Activated T-cell treated with anti-CD3 and anti-CD28 coated beads for 48 hours (primary cell): ENCODE measurements at places on chromosomes 2 and 18.

- no peak for DNase-seq
Measured at GRCh38 chr2:164737612-164738081, 104.0 kb downstream of the COBLL1 start.

DNA sequence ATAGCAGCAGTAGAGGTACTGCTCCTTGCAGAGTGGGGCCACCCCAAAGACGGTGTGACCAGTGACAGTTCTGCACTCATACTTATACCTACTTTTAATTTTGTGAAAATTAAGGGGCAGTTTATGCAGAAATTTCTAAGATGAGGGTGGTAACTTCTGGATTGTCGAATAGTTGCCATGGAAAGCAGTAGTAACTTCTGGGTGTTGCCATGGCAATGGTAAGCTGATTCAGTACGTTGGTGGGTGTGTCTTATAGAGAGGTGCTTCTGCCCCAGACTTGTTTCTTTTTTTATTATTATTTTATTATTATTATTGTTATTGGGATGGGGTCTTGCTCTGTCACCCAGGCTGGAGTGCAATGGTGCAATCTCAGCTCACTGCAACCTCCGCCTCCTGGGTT is 82.8 kb upstream of the L3MBTL4 start:
- no peak for DNase-seq

DNA sequence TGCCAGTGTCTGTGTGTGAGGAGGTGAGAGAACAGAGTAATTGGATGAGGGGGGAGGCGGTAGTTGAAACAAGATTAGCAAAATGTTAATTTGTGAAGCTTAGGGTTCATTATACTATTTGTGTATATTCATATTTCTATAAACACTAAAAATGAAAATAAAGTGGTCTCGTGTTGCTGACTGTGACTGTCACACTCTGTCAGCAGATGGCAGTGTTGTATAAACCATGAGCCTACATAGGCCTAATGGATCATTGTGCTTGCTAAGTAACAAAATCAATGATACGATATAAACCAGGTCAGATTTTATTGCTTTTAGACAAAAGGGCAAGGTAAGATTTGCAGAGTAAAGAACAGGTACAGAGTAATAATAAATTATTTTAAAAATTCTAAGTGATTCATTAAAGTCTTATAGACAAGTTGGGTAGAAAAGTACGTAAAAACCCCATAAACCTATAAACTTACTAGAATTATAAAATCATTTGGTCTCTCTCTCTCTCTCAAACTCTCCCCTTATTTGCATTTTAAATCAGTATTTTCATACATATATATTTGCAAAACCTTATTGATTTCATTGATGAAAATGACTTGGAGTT is 182.7 kb downstream of the RPIA start:
- peak; percentile 9 for DNase-seq

DNA sequence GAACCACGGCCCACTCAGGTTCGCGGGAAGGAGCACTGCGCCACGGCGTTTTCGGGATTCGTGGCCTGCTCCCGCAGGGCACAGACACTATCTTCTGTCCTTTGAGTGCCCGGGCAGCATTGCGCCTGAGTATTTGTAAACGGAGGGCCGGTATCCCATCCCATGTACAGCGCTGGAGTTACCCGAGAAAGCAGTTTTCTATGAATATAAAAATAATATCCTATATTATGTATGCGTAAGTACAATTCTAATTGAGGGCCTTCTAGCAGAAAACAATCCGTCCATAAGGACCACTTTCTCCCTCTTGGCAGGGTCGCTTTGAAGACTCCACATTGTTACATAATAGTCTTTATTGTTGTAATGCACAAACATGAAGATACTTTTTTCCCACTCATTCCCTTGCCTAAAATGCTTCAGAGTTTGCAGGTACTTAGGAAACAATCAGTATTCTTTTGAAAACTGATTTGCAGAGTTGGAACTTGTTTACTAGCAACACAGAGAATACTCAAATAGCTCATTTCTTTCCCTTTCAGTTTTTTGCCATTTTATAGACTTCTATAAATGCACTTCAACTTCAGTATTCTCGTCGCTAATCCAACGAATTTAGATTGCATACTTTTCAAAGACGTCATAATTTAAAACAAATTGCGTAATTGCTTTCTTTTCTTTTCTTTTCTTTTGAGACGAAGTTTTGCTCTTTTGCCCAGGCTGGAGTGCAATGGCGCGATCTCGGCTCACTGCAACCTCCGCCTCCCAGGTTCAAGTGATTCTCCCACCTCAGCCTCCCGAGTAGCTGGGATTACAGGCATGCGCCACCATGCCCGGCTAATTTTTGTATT is 1.0 kb upstream of the REV1 start:
- no peak for DNase-seq

- DNase-seq, result no peak
Measured at GRCh38 chr18:50548160-50548559, 11.7 kb upstream of the MAPK4 start.

DNA sequence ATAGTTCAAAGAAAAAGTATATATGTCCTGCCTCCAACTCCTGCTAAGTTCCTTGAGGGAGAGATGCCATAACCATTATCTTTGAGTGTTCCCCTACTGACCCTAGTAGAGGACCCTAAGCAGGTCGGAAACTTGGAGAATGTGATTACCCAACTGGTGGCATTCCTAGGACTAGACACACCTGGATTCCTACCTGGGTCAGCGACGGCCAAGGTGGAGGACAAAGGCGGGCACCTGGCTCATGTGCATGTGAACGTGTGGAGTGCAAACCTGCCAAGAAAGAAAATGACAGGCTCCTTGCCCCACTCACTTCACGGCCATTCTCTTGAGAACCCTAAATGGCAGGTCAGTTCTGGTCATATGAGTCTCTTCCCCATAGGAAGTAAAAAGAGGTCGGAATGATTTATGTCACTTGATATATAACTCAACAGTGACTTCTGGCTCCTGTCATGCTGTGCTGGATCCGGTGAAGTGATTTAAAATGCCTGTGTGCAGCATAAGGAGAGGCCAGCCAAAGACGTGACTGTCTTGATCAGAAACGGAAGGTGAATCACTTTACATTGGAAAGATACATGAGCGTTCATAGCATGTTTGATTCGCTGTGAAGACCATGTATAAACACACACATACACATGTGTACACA is 371.6 kb downstream of the EIPR1 start:
- DNase-seq, result no peak

DNA sequence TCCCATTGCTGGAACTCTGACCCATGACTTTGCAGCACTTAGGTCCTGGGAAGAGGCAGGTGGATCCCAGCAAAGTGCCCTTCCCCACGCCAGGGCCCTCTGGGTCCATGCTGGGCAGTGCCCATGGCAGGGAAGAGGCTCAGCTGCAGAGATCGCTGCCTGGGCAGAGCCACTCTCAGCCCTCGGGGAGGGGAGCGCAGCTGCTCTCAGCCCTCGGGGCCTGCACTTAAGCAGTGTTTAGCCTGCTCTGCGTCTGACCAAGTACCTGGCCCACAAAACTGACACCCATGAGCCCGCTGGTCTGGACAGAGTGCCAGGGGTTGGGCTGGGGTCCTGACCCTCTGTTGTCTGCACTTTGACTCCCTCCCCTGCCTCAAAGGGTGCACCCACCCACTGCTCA is 46.3 kb downstream of the AQP12A start:
- DNase-seq, result no peak

DNA sequence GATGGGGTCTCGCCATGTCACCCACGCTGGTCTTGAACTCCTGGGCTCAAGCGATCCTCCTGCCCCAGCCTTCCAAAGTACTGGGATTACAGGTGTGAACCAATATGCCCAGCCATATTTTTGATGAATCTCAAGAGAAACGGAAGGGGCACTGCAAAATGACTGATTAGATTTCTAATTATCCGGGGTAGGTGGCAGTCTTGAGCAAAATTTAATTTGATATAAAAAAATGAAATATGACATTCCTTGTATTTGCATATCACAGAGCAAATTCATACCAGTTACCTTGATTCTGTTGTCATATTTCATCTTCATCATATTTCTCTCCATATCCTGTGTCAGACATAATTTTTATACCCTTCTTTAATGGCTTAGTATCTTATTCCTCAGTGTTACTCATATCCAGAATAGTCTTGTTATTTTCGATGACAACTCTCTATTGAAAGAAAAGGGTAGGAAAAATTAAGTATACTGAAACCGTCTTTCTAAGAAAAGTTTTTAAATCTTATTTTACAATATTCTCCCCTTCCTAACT is 30.0 kb upstream of the RTN4 start:
- no peak for DNase-seq

- DNase-seq, result no peak
Measured at GRCh38 chr18:45252474-45252873, 362.8 kb upstream of the SLC14A2 start.
